Suprapubic skin (tissue), 4 donors: ENCODE measurements at places on chromosomes 6 and 20.
A peak's percentile ranks its signal among the peaks of the same experiment; 100 is the strongest.

DNA sequence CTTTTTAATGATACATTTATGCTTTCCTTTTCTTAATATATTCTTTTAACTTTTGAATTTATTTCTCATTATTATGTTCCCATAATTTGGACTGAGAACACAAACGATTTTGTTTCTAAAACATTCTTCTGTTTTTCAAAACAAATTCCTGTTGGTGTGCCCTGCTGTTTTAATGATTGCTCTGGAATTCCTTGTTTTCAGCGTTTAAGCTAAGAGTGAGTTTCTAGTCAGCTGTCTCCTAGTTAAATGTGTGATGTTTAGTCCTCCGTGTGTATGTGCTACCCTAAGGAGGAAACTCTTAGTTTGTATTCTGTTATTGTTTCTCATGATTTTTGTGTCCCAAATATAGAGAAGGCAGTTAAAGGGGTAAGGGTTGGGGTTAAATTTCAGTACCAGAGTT lies 306.1 kb upstream of the RGS17 start:
- DNase-seq: no peak

DNA sequence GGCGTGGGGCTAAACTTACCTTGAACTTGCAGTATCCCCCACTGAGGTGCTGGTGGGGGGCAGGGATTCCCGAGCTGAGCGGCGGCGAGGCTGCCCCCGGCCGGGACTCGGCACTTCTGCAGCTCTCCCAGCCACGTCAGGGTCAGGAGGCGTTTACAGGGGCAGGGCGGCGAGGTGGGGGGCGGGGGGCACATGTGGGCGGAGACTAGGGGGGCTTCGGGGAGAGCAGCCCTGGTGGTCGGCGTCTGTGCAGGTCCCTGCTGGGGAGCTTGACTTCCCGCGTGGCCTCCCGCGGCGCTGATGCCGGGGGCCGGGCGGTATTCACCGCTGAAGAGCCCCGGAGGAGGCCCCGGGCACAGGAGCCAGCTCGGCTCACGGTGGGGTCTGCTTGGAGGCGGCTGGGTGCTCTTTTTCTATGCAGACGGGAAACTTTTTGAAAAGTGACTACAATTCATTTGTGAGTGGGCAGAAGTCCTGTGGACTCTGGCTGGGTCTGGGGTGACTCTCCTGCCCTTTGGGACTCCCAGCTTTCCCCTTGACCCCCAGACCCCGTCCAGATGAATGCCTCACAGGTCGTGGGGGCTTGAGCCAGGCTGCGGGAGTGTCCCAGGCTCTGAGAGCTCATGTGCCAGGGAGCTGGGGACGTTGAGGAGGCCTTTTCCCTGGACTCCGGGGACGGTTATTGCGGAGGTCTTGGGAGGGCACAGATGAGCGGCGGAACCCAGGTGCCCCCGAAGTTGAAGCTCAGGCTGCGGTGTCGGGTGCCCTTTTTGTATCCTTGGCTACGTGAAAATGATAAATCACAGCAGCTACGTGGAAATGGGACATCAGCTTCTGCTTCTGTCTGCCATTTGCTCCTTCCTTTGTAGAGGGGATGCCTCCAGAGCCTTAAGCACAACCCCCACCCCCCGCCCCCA lies 75.9 kb upstream of the GATA5 start:
- DNase-seq: no peak

- no peak for DNase-seq
These were observed 2.9 kb upstream of the BMP7 start for GRCh38 chr20:57269148-57269984.

- DNase-seq: no peak
These were observed 1190.5 kb upstream of the EYS start for GRCh38 chr6:66897576-66897975.

DNA sequence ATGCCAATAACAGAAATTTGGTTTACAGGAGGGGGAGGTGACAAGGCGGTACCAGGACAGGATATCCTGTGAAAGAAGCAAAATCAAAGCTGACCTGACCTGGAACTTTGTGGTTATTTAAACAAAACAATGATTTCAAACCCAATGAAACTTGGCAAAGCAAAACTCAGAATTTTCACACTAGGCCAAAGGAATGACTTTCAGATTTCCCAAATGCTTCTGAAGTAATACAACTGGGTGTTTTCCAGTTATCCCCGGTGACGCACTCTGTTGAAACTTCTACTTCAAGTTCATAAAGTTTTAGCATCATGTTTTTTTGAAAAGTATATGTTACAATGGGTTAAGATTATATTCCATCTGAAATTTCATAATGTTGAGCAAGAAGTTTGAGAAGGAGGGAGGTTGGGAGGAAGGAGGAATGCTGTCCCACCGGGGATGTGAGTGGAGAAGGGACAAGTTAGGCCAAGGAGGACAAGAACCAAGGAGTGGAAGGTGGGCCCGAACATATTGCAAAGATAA lies 78.1 kb upstream of the TRAF3IP2 start:
- no peak for DNase-seq

DNA sequence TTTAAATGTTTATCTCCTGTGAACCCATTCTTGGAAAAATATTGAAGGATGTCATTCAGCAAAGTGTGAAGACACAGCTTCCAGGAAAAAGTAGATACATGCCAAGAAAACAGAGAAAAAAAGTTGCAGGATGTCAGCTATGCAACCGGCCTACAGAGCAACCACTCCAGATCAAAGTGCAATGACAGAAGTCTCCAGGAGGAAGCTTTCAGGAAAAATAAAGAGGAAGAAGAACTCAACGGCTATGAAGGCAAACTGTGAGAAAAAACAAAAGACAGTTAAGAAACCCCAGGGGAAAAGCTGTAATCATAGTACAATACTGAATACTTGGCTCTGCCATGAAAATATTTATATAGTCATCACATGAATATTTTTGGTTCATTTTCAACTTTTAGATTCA lies 30.6 kb downstream of the REPS1 start:
- DNase-seq: no peak

- DNase-seq: no peak
These were observed 63.4 kb downstream of the UBE2V1 start for GRCh38 chr20:50049442-50050026.

DNA sequence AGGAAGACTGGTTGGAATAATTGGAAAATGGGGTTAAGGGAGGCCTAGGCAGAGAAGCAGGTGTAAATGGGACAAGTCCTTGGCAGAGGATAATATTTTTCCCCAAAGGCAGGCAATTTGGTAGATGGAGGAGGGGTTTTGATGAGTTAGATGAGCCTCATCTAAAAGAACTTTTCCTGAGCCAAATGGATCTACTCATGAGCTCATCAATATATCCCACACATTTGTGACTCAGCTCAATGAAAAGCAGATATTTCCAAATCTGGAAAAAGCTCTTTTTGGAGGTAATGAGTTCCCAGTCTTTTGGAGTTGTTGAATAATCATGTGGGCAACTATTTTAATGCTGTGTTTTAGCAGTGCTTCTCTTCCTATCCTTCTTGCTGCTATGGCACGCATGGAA lies 685.5 kb upstream of the CITED2 start:
- no peak for DNase-seq

DNA sequence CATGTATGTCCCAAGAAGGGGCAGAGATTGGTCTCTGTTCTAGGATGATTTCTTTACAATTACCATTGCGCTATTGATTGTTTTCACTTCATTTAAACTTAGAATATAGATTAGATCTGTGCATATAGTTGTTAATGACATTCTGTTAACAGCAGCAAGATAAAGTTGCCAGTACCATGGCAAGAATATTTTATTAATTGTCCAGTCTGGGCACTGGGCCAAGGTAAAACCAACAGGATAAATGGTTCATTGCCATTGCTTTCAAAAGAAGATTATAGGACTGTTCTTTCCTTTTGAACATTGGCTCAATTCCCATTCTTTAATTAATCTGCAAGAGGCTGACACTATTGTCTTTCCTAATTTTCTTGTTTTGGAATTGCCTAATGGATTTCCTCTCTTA lies 592.4 kb downstream of the RFPL4B start:
- no peak for DNase-seq

DNA sequence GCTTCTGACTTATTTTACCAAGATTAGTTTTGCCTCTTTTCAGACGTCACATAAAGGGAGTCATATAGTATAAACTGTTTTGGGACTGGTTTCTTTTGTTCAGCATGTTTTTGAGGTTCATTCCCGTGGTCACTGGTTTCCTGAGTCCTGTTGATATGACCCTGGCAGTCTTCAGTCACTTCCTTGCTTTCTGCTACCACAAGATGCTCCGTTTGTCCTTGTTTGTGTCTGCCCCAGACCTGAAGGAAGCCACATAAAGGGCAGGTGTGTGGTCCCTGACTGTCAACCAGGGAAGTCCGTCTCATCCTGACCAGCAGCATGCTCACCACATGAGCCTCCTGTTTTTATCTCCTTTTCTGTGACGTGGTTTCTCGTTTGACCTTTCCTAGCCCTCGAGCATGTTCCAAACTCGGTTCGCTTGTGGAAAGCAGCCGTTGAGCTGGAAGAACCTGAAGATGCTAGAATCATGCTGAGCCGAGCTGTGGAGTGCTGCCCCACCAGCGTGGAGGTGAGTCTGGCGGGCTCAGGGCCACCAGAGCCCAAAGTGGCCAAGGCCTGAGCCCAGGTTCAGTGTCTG lies 26.1 kb upstream of the C20orf204 start:
- DNase-seq: no peak

DNA sequence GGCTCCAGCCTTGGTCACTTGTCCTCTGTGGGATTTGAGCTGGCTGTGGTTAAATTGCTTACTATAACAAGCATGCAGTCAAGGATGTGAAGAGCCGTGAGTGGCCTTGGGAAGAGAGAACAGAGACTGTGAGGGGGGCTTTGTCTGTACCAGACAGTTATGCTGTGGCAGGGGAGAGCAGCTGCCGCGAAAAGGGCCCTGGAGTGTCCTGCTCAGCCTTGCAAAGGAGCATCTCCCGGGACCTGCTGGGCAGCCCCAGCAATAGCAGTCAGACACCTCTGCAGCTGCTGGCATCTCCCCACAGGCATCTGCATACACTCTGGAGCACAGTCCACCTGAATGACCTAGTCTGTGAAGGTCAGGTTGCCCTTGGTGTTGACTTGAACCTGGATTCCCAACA lies 6.3 kb downstream of the EBF4 start:
- peak; percentile 48 for DNase-seq

- DNase-seq: no peak
These were observed 392 bp downstream of the PSMB8 start for GRCh38 chr6:32843331-32843978.

DNA sequence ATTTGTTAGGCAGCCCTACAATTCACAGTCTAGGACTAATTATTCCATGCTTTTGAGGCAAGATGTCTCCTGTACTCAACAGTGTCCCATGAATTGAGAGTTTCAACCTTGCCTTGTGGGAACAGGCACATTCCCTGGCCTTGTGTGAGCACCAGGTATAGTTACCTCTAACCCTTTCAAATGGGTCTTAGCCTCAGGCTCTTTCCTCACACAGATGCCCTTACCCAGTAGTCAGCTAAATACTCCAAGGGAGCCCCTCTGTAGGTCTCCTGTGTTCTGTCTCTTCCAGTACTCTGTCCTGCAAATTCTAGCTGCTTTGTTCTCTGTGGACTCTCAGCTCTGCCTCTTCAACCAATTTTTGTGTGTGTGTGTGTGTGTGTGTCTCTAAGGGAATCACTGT lies 135.3 kb downstream of the ZFAND3 start:
- DNase-seq: no peak

DNA sequence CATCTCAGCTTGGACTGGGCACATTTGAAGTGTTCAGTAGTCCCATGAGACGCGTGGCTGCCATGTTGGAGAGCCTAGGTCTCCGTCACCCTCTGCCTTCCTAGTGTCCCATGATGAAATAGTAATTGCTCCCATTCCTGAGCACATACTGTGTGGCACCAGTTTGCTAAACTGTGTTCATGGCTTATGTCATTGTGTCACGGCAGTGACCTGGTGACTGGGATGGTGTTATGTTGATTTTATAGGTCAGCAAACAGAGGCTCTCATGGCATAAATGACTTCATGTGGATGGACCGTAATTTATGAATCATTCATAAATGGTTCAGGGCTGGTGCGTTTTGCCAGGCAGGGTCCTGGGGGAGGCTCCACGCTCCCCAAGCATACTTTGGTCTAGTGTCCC lies 3.8 kb downstream of the BCAS4 start:
- no peak for DNase-seq

DNA sequence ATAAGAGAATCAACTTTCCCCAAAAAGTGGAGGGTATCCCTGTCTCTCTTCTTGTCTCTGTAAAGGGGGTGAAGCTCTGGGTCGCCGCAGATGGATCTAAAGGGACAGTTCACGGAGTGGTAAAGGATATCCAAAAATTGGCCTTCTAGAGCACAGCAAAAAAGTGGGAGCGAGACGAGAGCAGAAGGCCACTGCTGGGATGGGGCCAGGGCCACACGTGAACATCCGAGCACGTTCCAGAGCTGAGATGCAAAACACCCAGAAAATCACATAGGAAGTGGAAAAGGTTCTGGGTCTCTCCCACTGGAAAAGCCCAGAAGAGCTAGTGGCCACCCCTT lies 837 bp downstream of the TRAM2 start:
- no peak for DNase-seq

GRCh38 chr6:114432400-114432799 lies 89.6 kb upstream of the HS3ST5 start:
- no peak for DNase-seq

DNA sequence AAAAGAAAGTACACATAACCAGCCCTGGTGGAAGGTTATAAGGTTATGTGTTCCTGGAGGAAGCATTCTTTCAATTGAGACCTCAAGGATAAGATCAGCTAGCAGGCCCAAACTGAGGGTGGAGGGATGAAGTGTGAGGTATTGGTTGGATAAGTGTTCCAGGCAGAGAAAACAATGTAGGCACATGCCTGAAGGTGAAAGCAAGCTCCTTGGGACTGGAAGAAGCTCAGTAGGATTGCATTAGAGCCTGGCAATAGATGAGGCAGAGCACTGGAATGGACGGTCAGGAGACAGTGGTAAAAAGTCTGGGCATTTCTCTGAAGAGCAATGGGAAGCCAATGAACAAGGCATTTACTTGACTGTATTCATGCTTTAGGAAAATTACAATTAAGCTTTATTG lies 89.9 kb upstream of the SHLD1 start:
- no peak for DNase-seq

- no peak for DNase-seq
These were observed 86.6 kb downstream of the ECT2L start for GRCh38 chr6:138882369-138883017.

DNA sequence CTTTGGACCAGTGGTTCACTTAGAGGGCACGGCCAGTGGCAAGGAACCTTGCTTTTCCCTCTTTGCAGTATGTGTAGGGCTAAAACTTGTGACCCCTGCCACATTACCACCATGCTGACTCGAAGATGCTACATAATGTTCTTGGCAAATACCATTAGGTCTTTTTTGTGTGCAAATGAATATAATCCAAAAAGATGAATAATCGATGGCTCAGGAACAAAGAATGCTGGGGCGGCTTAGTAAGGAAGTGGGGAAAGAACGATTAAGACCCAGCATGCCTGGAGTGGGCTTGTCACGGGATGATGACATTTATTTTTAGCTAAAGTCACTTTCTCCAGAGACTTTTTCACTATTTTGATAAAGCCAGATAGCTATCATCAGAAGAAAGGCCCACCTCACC lies 23.1 kb downstream of the CMTR1 start:
- no peak for DNase-seq
